Stimulated activated CD8-positive, alpha-beta memory T cell treated with anti-CD3 and anti-CD28 coated beads, Interleukin-7, amount 100 ng/mL, for 24 hours (primary cell): ENCODE measurements at places on chromosomes 4 and X.

GRCh38 chrX:139559383-139560042 lies 29.0 kb downstream of the F9 start:
- no peak for DNase-seq

GRCh38 chrX:153445856-153446635 lies at the start of gene TREX2:
TSS of gene TREX2 (minus strand) at chrX:153446056. CDS start at chrX:153445430, 626 bp downstream.
- DNase-seq: no peak

- no peak for DNase-seq
Observed at GRCh38 chr4:121977251-121978171, 25.7 kb upstream of the TRPC3 start.

- no peak for DNase-seq
Observed at GRCh38 chr4:26223155-26223554, 97.7 kb upstream of the RBPJ start.

- DNase-seq: no peak
Observed at GRCh38 chrX:70169281-70169680, 8.0 kb upstream of the DGAT2L6 start.

DNA sequence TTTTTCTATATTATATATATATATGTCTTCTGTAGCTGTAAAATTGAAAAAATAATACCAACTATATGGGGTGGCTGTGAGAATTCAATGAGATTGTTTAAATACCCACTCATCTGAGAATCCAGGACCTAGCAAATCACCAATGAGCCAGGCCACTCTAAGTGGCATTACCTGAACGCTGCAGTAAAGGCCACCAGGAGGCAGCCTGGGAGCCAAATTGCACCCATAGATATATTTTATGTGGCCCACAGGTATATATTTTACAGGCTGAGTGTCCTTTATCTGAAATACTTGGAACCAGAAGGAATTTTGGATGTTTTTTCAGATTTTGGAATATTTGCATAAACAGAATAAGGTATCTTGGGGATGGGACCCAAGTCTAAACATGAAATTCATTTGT lies 58.2 kb upstream of the C4orf50 start:
- no peak for DNase-seq

- DNase-seq: no peak
Observed at GRCh38 chrX:113275804-113276203, 435.2 kb upstream of the AMOT start.

GRCh38 chrX:150088042-150088441 lies 149.8 kb upstream of the EOLA2 start:
- DNase-seq: no peak
